ENCODE measurements at places on chromosomes 2 and 18.

DNA sequence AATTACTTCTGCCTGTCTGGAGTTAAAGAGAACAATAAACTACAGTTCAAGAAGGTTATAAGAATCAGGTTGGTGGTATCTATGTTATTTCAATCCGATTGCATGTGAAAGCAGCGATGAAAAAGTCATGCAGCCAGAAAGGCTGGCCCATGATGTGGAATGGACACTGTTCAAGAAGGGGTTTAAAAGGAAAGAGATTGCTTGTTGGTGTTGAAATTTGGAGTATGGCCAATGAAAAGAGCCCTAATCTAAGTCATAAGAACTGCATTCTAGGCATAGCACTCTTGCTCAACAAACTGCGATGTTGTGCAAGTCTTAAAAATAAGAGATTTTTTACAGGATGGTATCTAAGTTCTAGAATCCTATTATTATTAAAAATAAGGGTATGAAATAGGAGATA is 61.3 kb downstream of the EFEMP1 start:
- no peak for DNase-seq

DNA sequence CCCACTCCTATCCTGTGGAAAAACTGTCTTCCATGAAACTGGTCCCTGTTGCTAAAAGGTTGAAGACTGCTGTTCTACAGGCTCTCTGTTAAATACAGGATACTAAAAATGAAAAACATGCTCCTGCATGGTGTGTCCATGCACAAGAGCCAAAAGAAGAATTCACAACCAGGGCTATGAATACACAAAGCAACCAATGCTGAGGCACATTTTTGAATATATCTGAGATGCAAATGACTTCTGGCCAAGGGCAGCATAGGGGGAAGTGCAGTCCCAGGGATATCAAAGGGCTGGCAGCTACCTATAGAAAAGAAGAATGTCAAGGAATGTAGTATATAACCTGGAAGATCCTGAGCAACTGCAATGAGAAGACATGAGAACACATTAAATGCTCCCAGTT is 6.6 kb downstream of the NEMP2 start:
- DNase-seq, result no peak

- no peak for DNase-seq
These were observed 105.6 kb upstream of the CCDC150 start for GRCh38 chr2:196533772-196534397.

GRCh38 chr2:16644221-16644925 is 21.3 kb downstream of the CYRIA start:
- no peak for DNase-seq

DNA sequence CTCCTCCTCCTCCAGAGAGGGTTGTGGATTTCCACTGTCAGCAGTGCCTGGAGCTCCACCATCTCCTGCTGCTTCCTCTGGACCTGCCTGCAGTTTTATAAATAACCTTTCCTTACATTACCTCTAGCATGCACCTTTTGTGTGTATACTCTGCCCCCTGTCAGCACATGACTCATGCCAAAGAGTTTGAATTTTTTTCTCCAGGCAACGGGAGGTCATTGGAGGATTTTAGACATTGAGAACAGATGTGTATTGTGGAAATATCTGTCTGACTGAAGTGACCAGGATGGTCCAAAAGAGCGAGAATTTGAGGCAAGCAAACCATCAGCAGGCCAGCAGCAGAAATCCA is 31.7 kb downstream of the IL37 start:
- DNase-seq, result no peak

GRCh38 chr2:80361904-80362303 is 57.4 kb upstream of the LRRTM1 start:
- no peak for DNase-seq

- no peak for DNase-seq
These were observed 53.3 kb downstream of the FECH start for GRCh38 chr18:57533006-57533867.

- DNase-seq, result no peak
These were observed 14.1 kb downstream of the SLC4A3 start for GRCh38 chr2:219641390-219642068.

GRCh38 chr18:55387139-55387984 is 200.6 kb downstream of the TCF4 start:
- DNase-seq, result no peak

- no peak for DNase-seq
These were observed 875 bp upstream of the MAP3K19 start for GRCh38 chr2:135048122-135048521.

DNA sequence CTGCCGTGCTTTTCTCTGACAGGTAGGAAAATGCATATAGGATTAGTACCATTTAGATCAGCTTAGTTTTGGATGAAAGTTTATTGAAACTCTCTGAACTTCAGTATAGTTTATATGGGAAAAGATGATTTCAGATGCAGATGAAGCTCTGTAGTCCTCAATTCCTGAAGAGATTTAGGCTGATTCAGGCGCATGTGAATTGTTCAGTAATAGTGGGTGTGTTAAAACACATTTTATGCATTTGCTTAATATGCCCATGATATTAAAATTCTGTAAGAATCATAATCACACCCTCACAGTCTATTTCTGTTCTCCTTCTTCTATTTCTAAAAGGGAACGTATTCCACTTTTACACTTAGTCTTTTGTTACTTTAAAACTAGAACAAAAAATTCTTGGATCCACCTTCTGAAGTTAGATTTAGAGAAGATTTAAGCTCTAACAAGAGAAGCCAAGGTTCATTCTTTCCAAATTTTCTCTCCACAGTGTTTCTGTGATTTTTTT is 44.5 kb upstream of the FAM237A start:
- DNase-seq, result no peak

DNA sequence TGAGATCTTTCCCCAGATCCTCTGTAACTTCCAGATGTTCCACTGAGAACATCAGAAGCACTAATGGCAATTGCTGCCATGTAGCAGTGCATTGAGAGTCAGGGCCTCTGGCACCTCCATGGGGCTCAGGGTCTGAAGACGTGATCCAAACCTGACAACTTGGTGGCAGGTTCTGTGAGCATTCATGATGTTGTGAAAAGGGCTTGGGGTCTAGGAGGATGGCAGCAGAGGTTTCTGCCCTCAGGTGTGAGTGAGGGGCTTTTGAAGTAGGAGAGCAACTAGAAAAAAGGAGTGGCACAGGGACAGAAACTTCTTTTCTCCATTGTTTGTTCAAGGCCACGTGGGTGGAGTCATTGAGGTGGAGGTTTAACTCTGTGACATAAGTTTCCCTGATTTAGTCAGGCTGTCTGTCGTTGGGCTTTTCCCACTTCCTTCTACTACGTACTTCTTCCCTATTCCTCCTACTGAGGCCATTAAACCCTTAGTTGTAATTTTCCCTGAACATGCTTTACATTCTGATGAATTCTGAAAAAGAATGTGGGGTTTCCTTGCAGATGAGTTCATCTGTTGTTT is 13.1 kb downstream of the CFLAR start:
- DNase-seq, result no peak

GRCh38 chr18:26826656-26827235 is 38.8 kb downstream of the AQP4 start:
- no peak for DNase-seq

GRCh38 chr2:97702731-97703470 is 10.5 kb upstream of the ZAP70 start:
- DNase-seq, result no peak

DNA sequence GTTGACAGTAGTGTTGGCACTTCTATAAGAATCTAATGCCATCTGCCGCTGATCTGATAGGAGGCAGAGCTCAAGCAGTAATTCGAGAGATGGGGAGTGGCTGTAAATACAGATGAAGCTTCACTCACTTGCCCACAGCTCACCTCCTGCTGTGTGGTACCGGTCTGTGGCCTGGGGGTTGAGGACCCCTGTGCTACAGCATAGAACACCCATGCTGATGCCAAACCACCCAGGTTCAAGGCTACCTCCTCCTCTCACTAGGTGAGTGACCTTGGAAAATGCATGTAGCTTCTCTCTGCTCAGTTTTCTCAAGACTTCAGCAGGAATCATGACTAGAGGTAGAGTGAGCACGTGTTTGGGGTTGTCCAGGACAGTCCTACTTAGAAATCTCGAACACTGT is 263.4 kb downstream of the SH3BP4 start:
- DNase-seq, result no peak

- no peak for DNase-seq
These were observed at the start of gene GNLY for GRCh38 chr2:85694052-85695025. GNLY (plus strand) TSS chr2:85694358; CDS start chr2:85694419, 61 bp downstream.

- DNase-seq, result no peak
These were observed 753.5 kb upstream of the PKDCC start for GRCh38 chr2:41294331-41294730.

DNA sequence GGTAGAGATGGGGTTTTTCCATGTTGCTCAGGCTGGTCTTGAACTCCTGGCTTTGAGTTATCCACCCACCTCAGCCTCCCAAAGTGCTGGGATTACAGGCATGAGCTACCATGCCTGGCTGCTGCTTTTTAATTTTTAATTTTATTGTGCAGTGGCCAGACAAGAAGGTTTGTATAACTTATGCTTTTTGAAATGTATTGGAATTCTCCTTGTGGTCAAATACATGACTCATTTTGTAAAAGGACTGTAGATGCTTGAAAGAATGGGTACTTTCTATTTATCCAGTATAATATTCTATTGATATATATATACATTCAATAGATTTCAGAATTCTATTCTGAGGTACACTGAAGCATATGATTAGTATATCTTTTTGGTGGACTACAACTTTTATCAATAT is 82.6 kb upstream of the ST3GAL5 start:
- no peak for DNase-seq

DNA sequence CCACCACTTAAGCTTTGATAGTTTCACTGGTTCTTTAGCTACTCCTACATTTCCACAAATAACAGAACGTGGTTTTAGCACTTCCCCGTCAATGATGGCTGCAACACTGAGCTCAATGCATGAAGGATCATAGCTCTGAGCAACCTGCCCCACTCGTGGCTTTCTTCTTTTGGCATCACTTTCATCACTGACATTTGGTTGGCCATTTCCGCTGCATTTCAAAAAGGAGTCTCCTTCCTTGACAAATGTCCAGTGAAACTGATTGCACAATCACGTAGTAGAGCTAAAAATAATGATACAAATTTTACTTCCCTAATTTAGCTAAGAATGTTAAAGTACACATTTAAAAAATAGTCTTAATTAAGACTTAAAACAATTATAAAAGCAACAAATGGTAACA is 205.2 kb upstream of the HDAC4 start:
- no peak for DNase-seq
